ENCODE measurements at places on chromosomes 16 and 17.

DNA sequence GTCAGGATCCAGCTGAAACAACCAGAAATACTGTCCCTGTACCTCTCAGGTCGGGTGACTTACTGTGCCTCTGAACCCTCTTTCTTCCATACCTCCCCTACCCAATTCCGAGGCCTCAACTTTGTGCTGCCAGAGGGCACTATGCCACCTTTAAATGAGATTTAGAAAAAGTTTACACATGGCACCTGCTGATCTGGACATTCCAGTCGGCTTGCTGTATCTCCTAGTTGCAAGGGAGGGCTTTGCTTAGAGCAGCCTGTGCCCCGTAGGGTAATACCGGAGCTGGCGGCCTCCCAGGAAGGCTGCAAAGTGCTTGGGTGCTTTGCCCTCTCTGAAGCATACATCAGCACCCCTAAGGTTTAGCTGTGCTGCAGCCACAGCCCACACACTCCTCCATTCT lies 306.0 kb upstream of the RBFOX1 start:
- no peak for DNase-seq

DNA sequence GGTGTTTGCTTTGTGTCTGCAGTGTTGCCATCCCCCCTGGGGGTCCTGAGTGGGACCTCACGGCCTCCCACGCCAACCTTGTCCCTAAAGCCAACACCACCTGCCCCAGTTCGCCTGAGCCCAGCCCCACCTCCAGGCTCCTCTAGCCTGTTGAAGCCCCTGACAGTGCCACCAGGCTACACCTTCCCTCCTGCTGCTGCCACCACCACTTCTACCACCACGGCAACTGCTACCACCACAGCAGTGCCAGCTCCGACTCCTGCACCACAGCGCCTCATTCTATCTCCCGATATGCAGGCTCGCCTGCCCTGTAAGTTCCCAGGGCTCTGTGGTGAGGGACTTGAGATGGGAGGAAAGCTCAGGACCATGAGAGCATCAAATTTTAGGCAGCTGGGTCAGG lies 22.2 kb downstream of the SRCAP start:
- DNase-seq: no peak

DNA sequence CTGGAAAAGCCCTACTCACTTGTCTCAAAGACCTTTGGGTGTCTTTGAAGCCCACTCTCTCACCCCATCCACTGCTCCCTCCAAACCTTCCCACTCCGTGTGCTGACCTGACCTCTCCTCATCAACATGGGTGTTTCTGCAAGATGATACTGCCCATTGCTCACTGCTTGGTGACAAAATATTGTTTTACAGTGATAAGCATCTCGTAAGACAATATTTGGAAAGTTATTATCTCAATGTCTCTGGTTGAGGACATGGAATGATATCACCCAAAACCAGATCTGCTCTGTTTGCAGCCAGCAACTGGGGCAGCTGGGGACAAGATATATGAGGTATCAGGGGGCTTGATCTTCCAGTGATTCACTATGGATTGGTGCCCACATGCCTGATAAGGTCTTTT lies 195.8 kb downstream of the SALL1 start:
- DNase-seq: no peak

DNA sequence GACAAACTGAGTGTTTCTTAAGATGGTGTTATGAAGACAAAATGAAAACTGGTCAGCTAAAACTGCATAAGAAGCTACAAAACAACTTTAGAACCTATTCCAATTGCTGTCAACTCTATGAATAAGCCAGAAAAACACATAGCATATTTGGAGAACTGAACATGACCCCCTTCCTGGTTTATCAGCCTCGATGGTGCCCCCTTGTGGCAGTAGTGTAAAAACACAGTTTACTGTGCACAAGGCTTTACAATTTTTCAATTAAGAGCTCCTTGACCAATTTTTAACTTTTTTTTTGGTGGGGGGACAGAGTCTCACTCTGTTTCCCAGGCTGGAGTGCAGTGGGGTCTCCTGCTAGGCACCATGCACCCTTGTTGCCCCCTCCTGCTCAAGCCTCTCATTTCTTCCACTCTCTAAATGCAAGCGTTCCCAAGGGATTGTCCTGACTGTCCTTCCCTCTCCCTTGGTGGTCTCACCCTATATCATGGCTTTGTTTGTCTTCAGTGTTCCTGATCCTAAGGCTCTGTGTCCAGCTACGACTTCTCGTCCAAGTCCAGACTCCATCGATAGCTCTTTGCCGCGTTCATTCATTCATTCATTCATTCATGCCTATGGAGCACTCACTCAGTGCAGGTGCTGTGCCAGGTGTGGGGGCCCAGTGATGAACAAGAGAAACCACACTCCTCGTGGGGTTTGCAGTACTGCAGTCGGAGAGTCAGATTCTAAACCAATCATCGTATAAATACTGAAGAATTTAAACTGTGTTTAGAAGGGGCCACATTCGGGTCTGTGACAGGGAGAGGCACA lies 7.5 kb downstream of the EIF1 start:
- no peak for DNase-seq

GRCh38 chr16:88785106-88785924 lies at the start of gene PIEZO1:
Gene PIEZO1 (minus strand): TSS chr16:88785220. CDS start chr16:88784964, 256 bp downstream.
- DNase-seq: peak; percentile 76

GRCh38 chr17:16943541-16944333 lies 28.2 kb downstream of the TNFRSF13B start:
- DNase-seq: peak; percentile 30

GRCh38 chr16:11498683-11499082 lies 88.0 kb downstream of the LITAF start:
- DNase-seq: no peak

DNA sequence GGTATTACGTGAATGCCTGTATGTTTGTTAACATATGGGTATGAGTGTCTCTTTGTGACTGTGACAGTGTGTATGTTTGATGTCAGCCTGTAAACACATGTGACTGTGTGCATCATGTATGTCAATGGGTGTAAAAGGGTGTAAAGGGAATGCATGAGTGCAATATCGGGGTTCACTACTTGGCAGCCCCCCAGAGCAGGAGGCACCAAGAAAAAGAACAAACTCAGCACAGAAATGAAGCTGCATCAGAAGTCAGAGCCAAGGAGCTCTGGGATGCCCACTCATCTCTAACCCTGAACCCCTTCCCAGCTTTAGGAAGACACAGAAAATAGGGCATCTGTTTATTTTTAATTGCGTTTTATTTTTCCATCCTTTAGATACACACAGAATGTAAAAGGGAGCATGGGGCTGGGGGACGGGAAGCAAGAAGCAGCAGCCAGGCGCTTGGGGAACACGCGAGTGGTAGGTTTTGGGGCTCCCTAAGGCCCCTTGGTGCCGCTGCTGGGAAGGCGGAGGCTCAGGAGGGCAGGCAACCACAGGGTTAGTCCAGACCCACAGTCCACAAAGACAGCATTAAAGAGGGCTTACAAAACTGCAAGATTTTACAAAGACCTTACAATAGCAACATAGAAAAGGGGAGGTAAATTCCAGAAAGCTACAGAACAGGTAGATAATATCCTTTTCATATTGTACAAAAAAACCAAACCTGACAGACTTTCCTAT lies 2.3 kb upstream of the HOXB6 start:
- no peak for DNase-seq

DNA sequence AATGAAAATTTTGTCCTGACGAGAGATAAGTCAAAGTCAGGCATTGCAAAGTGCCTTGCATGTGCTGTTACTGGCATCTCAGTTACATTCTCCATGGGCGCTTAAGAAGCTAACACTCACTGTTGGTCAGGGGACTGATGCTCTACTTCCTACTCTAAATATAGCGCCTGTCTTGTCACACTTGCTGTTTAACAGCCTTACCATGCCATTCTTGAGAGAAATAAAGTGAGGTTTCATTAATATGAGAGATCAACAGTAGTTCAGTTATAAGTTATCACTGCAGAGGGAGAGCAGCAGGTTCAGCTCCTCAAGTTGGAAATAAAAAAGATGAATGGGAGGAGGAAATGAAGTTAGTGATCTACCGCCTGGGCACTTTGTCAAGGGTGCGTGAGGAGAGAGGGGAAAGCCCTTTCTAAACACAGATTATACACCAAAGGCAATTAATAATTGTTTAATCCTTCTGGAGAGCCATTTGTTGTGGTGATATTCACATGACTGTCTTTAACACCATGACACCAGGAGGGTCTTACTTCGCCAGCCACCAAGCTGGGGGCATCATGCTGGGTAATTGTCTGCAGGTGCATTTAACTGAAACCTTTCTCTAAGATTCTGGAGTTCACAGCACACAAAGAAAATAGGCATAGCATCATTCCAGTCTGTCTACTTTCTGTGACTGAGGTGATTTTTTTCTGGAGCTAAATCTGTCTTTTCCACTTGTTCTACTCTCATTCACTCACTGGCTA lies 568.7 kb upstream of the HSBP1 start:
- no peak for DNase-seq

GRCh38 chr17:980406-981291 lies 1.1 kb upstream of the NXN start:
- DNase-seq: peak; percentile 79

GRCh38 chr16:1920727-1921171 lies 2.5 kb upstream of the HS3ST6 start:
- no peak for DNase-seq

DNA sequence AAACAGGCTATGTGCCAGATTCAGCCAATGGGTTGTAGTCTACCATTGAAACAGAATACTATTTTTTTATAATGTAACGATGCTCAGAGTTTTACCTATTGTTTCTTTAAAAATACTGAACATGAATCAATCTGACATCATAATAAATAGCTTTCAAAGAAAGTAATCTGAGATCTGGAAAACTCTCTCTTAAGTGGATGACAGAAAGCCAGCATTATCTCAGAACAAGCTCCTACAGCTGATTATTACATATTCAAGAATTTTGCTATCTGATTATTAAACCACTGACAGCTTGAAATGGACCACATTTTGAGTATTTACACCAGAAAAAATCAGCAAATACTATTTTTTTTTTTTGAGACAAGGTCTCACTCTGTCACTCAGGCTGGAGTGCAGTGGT lies 484.2 kb upstream of the SOX9 start:
- no peak for DNase-seq

- peak; percentile 86 for DNase-seq
These were observed 313.7 kb downstream of the SEC14L1 start for GRCh38 chr17:77454242-77455095.

DNA sequence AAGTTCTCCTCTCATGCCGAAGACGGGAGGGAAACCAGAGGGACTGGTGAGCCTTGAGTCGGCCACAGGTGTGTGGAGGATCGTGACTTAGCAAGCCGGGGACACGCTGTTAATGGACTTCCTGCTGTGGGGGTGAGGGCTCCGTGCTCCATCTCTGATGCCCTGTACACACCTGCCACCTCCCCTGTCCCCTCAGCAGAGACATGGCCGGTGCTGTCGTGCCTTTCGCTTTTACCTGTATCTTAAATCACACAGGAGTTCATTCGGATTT lies 75.9 kb upstream of the ZNF750 start:
- DNase-seq: no peak

GRCh38 chr16:75252049-75252864 lies 833 bp upstream of the BCAR1 start:
- no peak for DNase-seq

DNA sequence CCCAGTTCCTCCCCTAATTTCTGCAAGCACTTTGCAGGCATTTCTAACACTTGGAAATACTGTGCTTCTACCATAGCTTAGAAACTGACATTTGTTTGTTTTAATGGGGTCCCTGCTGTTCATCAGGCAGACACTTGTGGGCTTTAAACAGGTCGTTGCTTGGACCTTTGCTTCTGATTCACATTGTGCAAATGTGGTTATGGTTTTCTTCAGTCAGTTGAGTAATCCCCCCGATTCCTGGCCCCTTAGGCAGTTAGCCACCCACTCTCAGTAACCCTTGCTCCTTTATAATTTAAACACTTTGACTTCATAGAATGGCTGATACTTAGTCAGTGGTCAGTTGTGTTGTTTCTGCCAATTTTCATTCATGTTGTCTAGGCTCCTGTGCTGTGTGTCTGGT lies 39.4 kb downstream of the SLC47A1 start:
- DNase-seq: no peak

DNA sequence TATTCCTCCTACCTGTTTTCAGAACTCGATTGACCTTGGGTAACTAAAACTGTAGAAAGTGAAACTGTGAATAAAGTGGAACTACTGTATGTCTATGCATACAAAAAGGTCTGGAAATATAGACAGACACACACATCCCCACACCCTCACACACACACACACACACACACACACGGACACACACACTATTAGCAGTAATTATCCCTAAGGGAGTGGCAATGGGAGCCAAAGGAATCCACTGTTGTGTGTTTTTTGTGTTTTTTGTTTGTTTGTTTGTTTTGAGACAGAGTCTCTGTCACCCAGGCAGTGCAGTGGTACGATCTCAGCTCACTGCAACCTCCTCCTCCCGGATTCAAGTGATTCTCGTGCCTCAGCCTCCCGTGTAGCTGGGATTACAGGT lies 26.6 kb upstream of the SRCIN1 start:
- no peak for DNase-seq

- no peak for DNase-seq
These were observed 6.2 kb upstream of the NUPR1 start for GRCh38 chr16:28544998-28545397.

- peak; percentile 76 for DNase-seq
These were observed 9.9 kb upstream of the ADGRG1 start for GRCh38 chr16:57618296-57619132.

DNA sequence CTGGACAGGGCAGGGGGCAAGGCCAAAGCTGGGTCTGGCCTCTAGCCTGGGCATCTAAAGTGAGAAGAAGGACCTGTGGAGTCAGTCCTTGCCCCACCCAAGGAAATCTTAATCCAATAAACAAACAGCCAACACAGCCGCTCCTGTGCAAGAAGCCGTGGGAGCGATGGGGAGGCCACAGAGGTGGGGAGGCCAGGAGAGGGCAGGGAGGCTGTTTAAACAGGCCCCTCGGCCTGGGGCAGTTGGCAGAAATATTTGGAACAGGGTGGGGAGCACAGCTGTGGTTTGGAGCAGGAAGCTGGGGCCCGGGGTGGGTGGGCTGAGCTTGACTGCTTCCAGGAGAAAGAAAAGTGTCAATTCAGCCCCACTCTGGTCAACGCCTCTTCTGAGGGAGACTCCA lies 5.3 kb downstream of the ZNF385C start:
- no peak for DNase-seq

- DNase-seq: no peak
These were observed 37.8 kb downstream of the TIMM22 start for GRCh38 chr17:1034652-1035210.

GRCh38 chr17:21113716-21114115 lies 13.0 kb upstream of the DHRS7B start:
- DNase-seq: no peak

- peak; percentile 54 for DNase-seq
These were observed 122.1 kb downstream of the SKAP1 start for GRCh38 chr17:48307814-48308411.

DNA sequence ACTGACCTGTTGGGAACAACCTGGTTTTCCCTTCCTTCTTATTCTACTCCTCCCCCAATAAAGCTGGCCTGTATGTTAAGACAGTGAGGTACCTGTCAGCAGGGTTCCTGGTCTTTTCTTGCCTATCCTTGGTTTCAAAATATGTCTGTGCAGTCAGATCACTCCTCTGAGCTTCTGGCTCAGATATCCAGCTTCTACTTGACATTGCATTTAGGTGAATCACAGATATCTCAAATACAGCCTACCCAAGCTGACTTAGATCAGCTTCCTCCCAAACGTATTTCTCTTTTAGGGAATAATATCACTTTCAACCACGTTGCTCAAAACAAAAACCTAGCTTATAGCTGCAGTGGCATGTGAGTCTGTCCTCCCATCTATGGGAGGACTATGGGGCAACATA lies 48.7 kb downstream of the TEX14 start:
- DNase-seq: no peak

Measured in left lobe of liver (tissue), 2 donors.